Activated T-cell treated with anti-CD3 and anti-CD28 coated beads, Interleukin-2, amount 50 U/mL, for 72 hours (primary cell): ENCODE measurements at places on chromosomes 2 and 18. TPM values are rescaled to one million over a fixed set of nuclear protein-coding genes. Genes with fewer than 3 reads are reported as not detected.

Gene INHBB
- total RNA-seq = not detected

Gene REG3A
- total RNA-seq = not detected

Gene ACOXL
- total RNA-seq = 0.19 TPM

Gene GPR45
- not detected for total RNA-seq

Gene RIT2
- total RNA-seq = not detected

Gene TCF23
- total RNA-seq = not detected

Gene KHK
- 11.9 TPM for total RNA-seq

Gene PLGLB1
- total RNA-seq = 5.7 TPM

Gene RAD51AP2
- total RNA-seq = not detected

Gene COL5A2
- total RNA-seq = 1.8 TPM

Gene HOXD8
- not detected for total RNA-seq

Gene NXPH2
- not detected for total RNA-seq

- no peak for DNase-seq
These were observed 333.7 kb upstream of the FIGN start for GRCh38 chr2:164069540-164069939.

- no peak for DNase-seq
These were observed 182.8 kb downstream of the PIK3C3 start for GRCh38 chr18:42137693-42138375.

- DNase-seq = no peak
These were observed 228.1 kb downstream of the LPIN1 start for GRCh38 chr2:11974573-11974972.

DNA sequence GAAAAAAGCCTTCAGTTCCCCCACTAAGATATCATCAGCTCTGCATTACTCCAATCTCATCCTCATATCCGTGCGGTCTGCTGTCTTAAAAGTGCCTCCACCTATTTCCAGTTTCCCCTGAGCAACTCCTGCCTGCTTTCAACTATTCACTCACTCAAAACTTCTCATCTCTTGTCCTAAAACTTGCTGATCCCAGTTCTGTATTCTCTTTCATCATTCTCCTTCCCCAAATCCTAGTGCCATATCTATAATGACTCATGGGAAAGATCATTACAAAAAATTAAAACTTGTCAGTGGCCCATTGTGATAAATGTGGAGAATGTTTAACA, 20.0 kb downstream of the ACVR1 start:
- DNase-seq = no peak

DNA sequence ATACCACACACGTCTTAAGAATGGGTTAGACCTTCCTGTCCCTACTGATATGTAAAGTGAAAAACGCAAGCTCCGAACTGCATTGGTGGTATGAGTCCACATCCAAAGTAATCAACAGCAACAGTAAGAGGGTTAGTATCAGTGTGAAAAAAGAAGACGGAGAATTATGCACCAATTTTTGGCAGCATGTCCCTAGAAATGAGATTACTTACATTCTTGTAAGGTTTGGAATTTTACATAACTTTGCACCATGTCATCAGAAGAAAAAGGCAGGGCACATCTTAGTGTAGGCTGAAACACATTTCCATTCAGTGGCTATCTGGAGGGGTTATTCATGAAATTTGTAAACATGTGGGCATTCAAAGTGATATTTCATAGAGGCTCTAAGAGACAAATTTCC, 88.2 kb downstream of the LONRF2 start:
- no peak for DNase-seq

DNA sequence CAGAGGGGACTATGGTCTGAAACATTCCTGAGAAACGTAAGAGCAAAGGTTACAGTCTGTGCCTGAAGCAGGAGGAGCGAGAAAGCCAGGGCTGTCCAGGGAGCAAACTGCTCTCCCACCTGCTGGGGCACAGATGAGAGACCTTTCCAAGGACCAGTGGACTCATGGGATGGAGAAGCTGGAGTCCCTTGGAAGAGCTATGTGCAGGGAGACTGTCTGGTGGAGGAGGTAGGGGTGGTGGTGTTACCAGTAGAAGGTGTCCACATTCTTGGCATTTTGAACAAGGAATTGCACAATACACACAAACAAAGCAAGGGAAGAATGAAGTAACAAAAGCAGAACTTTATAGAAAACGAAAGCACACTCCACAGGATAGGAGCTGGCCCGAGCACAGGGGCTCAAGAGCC, 97.9 kb upstream of the CYRIA start:
- DNase-seq = no peak

DNA sequence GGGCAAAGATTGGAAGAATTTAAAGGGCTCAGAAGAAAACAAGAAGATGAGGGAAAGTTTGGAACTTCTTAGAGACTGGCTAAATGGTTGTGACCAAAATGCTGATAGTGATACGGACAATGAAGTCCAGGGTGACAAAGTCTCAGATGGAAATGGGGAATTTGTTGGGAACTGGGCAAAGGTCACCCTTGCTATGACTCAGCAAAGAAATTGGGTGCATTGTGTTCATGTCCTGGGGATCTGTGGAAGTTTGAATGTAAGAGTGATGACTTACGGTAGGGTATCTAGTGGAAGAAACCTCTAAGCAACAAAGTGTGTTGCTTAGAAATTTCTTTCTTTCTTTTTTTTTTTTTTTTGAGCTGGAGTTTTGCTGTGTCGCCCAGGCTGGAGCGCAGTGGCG, 6.0 kb upstream of the IL1A start:
- DNase-seq = no peak

GRCh38 chr18:29056800-29057199, 879.9 kb upstream of the CDH2 start:
- no peak for DNase-seq

DNA sequence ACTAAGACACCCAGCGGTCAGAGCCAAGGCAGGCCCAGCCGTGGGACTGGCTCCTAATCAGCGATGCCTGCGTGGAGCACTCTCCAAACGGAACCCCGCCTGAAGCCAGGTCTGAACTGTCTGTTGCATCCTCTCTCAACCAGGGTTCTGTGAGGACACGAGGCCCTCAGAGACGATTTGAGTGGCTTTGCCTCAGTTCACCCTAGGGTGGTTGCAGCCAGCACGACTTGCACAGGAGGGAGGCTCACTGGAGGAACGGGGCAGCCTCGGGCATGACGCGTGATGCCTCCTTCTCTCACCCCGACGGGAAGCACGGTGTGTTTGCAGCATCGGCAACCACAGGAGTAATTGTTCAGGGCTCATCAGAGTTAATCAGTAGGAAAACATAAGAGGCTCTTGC, 336.4 kb downstream of the EIPR1 start:
- no peak for DNase-seq

DNA sequence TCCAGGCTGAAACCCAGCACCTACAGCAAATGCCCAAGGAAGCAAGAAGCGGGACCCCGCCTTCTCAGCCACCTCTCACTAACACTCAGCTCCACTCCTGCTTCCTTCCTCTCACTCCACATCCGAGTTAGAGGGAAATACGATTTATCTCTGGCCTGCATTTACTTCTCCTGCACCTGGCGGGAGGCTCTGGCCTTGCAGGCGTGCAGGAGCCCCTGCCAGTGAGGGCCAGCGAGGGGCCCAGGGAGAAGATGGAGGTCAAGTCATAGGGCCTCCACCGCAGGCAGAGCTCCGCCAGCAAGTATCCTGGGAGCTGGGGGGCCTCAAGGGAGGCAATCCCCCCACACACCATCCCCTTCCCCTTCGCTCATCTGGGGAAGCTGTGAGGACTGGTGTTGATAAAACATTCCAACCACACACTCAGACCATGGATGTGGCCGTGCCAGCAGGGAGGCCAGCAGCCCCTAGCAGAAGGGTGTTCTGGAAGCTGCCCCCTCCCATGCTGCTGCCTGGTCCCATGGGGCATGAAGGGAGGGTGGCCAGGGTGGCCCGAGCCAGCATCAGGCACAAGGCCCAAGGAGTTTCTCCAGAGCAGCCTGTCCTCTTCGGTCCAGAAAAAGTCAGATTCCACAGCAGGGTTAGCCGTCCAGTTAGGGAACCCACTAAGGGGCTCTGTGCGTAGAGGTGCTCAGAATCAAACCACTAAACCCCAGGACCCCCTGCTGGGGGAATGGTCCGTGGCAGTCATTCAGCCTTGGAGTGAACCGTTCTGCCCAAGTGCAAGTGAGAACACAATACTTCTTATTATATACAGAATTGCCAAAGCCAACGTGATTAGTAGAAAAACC, 91.2 kb downstream of the HDAC4 start:
- DNase-seq = no peak

DNA sequence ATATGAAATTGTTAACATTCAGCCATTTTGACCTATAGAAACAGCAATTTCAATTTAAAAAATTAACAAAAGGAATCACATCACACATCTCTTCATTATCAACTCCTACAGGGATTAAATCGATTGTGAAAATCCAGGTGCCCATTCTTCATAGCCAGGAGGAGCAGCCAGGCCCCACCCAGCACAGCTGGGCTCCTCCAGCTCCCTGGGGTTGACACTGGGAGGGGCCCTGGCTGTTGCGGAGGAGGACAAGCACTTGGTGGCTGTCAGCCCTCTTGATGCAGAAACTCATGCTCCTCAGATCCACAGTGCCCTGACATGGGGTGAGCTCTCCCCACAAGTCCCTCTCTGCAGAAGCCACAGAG, 99.8 kb downstream of the FAM210A start:
- DNase-seq = no peak

GRCh38 chr2:230050136-230050535, 18.6 kb downstream of the SLC16A14 start:
- no peak for DNase-seq

DNA sequence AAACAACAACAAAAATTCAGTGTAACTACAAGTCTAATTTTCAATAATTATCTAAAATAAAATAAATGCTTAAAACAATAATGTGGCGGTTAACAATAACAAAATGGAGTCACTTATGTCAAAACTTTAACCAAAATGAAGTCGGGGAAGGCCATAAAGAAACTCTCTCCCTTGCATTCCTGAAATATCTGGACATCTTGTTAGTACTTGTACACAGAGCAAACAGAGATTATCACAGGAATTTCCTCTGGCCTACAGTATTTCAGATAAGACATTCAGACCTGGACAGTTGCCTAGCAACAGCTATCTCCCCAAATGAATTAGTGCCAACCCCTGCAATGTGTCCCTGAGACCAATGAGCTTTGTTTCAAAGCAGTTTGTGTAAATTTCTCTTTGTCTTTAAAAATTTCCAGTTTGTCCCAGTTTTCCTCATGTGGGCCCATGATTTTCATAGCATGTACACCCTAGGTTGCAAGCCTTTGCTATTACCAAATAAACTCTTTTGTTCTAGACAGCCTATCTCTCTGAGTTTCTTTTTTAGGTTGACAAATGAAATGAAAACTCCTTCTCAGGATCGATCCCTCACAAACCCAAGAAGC, 68.6 kb downstream of the EXOC6B start:
- no peak for DNase-seq

GRCh38 chr2:179068991-179069643, 19.2 kb upstream of the CCDC141 start:
- DNase-seq = no peak

- no peak for DNase-seq
These were observed 32.7 kb upstream of the ABCA12 start for GRCh38 chr2:215171151-215171550.
